ENCODE measurements at places on chromosomes 12 and 14. TPM values are rescaled to one million over a fixed set of nuclear protein-coding genes. Genes with fewer than 3 reads are reported as not detected.

DNA sequence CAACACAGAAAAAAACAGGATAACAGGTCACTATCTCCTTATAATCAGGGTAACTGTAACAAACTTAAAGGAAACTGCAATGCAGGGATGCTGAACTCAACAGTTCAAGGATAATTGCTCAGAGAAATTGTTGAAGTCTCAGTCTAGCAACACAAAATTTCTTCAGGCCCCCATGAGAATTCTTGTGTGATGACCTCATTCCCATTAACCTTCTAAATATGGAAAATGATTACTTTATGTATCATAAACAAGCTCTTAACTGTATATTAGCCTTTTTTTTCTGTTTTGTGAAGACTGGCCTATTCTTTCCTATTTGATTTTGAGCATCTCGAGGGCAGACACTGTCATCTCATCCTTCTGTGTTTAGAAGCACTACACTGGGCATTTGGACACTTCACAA is 47.1 kb downstream of the IGF1 start:
- peak; percentile 71 for DNase-seq

GRCh38 chr12:65187665-65188064 is 18.3 kb downstream of the LEMD3 start:
- DNase-seq: no peak

- no peak for DNase-seq
Measured at GRCh38 chr12:47753021-47754001, 5.4 kb downstream of the RAPGEF3 start.

DNA sequence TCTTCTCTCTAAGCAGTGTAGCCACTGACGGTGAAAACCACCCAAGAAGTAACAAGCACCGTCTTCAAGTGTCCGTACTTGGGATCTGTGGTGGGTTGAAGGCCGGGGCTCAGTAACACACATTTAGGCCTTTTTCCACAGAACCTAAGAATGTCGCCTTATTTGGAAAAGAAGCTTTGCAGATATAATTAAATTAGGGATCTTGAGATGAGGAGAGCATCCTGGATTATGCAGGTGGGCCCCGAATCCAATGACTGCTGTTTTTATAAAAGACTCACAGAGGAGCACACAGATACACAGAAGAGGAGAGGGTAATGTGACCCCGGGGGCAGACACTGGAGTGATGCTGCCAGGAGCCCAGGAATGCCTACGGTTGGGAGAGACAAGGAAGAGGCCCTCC is 46.3 kb downstream of the RIMBP2 start:
- DNase-seq: no peak

DNA sequence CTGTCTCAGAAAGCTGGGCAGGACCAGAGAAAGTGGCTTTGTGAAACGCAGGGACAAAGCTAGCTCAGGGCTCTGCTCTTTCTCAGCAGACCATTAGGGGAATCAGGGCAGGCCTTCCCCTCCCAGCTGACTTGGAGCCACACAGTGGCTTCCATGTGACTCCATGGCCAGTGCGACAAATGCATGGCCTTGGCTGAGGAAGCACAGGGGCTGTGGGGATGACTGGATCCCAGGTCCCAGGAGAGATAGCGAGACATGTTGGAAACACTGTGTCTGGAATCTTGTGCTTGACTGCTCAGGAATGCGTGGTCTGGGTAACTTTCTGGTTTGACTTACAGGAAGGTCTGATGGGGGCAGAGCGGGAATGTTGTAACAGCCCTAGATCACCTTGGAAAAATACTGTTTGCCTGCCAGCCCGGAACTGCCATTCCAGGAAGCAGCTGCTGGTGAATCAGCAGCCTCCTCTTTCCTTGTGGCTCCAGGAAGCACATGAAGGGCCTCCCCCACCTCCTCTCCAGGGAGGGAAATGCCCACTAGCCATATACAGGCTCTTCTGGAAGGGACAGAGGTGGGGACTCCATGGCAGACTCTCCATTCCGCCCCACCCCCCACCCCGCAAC is 133.5 kb upstream of the HIF1A start:
- peak; percentile 80 for DNase-seq

- DNase-seq: no peak
Measured at GRCh38 chr12:125304029-125304428, 238.8 kb downstream of the AACS start.

- no peak for DNase-seq
Measured at GRCh38 chr12:8712572-8712971, 14.8 kb downstream of the RIMKLB start.

GRCh38 chr14:92902726-92903125 is 20.2 kb upstream of the CHGA start:
- no peak for DNase-seq

- peak; percentile 7 for DNase-seq
Measured at GRCh38 chr12:129152351-129153104, 299.2 kb downstream of the GLT1D1 start.

GRCh38 chr14:32939254-32940065 is 781 bp downstream of the NPAS3 start:
- DNase-seq: peak; percentile 96

DNA sequence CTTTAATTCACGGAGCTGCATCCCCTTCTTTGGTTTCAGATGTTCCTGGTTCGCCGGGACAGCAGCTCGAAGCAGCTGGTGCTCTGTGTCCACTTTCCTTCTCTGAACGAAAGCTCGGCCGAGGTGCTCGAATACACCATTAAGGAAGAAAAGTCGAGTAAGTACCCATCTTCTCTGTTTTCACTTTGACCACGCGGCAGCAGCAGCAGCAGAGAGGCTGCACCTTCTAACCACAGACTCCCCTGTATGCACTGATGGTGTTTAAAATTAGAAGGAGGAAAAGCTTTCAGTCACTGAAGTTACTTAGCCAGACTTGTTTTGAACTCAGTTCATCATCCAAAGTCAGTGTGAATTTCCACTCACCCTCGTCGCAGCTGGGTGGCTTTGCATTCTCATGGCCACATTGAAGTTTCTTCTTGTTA is 63.8 kb downstream of the RIN3 start:
- DNase-seq: no peak

- DNase-seq: peak; percentile 51
Measured at GRCh38 chr14:58701156-58701555, 63.4 kb downstream of the DACT1 start.

DNA sequence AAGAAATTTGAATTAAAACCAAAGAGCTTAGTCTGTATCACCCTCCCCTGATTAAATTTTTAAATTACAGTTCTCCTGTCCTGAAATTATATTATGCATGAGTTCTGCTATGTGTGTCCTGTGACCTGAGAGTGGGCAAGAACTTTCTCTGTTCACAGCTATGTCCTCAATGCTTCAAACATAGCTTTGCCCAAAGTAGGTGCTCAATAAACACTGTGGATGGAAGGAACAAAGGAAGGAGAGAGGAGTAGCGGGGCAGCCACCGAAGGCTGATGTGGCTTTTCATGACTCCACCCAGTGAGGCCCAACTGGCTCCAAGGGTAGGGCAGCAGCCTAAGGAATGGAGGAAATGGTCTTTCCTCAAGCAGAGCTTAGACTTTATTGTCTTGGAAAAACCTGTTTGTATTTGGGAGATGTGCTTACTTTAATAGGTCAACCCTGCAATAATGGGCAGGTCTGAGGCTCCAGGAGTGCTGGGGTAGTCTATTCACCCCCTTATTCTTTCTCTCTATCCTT is 7.6 kb upstream of the MARK3 start:
- no peak for DNase-seq

- DNase-seq: peak; percentile 45
Measured at GRCh38 chr12:51721282-51721940, 127.1 kb downstream of the FIGNL2 start.

DNA sequence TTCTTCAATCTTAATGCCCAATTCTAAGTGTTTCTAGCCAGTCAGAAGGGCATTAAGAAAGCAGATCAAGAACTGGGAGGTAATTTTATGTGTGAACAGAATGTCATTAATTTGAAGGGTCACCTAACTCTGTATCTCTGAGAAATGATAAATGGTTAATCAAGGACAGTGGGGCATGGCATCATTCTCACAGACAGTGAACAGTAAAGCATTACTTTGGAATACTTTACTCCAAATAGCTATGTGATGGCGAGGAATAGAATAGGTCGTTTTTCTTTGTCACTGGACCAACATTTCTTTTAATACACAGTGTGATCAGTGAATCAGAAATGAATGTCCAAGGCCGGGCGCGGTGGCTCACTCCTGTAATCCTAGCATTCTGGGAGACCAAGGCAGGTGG is 166.1 kb upstream of the KRR1 start:
- DNase-seq: no peak

GRCh38 chr12:9908350-9908749 is 23.8 kb downstream of the CLEC2A start:
- DNase-seq: no peak

DNA sequence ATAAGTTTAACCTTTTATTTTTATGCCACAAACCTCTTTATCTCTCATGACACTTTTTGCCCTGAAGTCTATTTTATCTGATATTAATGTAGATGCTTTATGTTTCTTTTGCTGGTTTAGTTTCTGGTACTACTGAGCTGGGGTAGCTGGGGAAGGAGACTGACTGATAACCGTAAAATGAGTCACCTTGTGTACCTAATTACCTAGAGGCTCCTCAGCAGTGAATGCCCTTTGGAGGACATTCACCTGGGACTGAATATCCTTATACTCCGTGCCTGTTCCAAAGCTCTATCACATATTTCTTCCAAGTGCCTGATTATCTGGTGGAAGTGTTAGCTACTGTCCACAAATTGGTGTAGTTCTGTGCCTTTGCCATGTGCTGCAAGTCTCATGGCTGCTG is 13.9 kb downstream of the ATL1 start:
- DNase-seq: no peak

DNA sequence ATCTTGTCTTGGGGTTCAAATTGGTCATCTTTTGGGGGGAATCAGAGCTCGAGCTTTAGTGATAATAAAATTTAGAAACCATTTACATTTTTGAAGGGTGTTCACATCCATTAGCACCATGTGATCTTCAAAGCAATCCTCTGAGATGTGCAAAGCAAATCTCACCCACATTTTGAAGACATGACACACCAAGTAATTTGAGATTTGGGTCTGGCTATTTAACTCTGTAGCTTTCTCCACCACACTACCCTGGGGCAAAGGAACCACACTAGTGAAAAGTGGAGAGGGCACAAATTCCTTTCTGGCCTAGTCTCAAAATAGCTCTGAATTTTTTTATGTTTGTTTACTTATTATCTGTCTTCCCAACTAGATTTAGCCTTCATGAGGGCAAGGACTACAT is 46.6 kb upstream of the TMEM233 start:
- no peak for DNase-seq

DNA sequence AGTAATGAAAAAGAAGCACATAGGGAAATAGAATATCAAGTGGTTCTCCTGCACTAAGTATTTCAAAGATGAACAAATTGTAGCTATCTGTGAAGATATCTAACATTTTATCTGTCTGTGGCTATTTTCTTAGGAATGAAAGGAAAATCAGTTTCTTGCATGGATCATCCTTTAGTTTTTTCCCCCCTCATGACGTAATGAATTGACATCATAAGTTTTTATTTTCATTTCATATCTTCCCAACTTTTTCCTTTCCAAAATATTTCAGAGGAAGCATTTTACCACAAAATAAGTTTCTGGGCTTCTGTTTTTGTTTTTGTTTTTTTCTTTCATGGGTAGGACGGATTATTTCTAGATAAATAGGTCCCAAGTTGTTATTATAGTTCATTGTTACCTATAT is 996.6 kb downstream of the TMEM121 start:
- no peak for DNase-seq

CATSPERB gene
- 0.80 TPM for total RNA-seq

TMTC1 gene
- total RNA-seq: 34.7 TPM

CCDC88C gene
- 12.5 TPM for total RNA-seq

AMDHD1 gene
- 0.27 TPM for total RNA-seq

NAV3 gene
- 34.6 TPM for total RNA-seq

PROX2 gene
- not detected for total RNA-seq

FGF23 gene
- total RNA-seq: 0.04 TPM

PXN gene
- 33.2 TPM for total RNA-seq

NRXN3 gene
- total RNA-seq: 0.49 TPM

NR2C1 gene
- total RNA-seq: 34.4 TPM

CLEC4E gene
- 0.09 TPM for total RNA-seq
